EH (cell line): ENCODE measurements at places on chromosomes 11 and 22.

DNA sequence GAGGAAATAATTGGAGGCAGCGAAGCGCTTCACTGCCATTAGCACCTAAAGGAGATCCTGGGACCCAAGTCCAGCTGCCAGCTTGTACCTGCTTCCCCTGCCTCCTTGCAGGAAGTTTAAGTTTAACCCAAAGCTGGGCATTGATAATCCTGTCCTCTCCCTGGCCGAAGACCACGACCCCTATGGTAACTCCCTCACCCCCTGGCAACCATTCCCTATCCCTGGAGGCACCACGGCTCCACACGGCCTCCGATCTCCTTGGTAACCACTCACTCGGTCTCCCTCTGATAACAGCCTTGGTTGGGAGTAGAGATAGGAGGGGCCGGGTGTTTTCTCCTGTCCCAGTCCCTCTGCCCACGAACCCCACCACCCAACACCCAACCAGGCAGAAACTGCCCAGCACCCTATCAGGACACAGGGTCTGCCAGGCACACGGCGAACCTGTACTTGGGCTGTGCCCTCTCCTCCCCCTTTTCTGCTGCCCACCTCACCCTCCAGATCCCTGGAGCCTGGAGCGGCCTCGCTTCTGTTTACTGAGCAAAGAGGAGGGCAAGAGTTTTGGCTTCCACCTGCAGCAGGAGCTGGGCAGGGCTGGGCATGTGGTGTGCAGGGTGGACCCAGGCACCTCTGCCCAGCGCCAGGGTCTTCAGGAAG lies 833 bp downstream of the NHERF4 start:
- no peak for DNase-seq

- no peak for DNase-seq
These were observed 617.1 kb downstream of the BRD1 start for GRCh38 chr22:49210606-49211005.

GRCh38 chr11:113615098-113615497 lies 91.0 kb downstream of the TMPRSS5 start:
- no peak for DNase-seq

GRCh38 chr11:116118138-116118470 lies 613.9 kb upstream of the CADM1 start:
- DNase-seq = no peak

DNA sequence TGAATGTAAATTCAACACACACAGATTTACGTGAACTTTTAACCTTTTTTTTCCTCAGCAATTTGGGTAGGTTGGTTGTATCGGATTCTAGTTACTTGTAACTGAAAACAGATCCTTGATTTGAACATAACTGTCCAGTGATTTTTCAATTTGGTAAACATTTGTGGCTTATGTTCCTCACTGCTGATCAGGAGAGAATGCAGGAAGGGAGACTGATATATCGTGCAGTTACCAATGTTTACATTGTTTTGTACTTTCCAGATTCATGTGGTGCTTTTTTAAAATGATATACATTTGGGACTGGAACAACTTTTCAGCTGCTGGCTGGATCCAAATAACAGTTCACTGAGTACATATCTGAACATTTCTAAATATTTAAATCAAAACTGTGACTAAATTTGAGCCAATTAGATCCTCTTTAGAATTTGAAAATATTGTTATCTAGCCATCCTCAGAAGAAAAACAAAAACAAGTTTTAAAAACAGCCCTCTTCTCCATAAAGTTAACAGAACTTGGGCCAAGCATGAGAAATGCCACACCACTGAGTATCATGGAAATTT lies 84.3 kb upstream of the MTMR2 start:
- peak; percentile 33 for DNase-seq

GRCh38 chr11:123137431-123138224 lies 57.4 kb downstream of the CLMP start:
- DNase-seq = peak; percentile 97

GRCh38 chr11:74070723-74071492 lies 62.0 kb upstream of the UCP3 start:
- DNase-seq = peak; percentile 67

- no peak for DNase-seq
These were observed 504 bp downstream of the CFL1 start for GRCh38 chr11:65857500-65857852.

GRCh38 chr22:45762545-45763235 lies 91.1 kb downstream of the ATXN10 start:
- peak; percentile 16 for DNase-seq

- DNase-seq = peak; percentile 96
These were observed at the start of gene PICK1 for GRCh38 chr22:38056969-38057891. TSS of gene PICK1 (plus strand) at chr22:38057404. CDS start at chr22:38057810, 406 bp downstream.

GRCh38 chr11:64112771-64113461 lies 53.0 kb downstream of the MACROD1 start:
- DNase-seq = no peak

DNA sequence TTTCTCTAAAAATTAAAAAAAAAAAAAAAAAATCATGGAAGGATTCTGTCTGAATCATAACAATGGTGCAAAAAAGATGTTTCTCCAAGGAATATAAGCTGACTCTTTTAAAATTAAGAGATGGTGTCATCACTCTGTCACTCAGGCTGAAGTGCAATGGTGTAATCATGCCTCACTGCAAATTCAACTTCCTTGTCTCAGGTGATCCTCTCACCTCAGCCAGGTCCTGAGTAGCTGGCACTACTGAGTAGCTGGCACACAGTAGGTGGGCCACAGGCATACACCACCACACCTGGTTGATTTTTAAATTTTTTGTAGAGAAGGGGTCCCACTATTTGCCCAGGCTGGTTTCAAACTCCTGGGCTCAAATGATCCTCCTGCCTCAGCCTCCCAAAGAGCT lies 54.8 kb upstream of the YPEL1 start:
- no peak for DNase-seq

GRCh38 chr11:40227730-40228129 lies 1231.7 kb downstream of the LRRC4C start:
- no peak for DNase-seq

DNA sequence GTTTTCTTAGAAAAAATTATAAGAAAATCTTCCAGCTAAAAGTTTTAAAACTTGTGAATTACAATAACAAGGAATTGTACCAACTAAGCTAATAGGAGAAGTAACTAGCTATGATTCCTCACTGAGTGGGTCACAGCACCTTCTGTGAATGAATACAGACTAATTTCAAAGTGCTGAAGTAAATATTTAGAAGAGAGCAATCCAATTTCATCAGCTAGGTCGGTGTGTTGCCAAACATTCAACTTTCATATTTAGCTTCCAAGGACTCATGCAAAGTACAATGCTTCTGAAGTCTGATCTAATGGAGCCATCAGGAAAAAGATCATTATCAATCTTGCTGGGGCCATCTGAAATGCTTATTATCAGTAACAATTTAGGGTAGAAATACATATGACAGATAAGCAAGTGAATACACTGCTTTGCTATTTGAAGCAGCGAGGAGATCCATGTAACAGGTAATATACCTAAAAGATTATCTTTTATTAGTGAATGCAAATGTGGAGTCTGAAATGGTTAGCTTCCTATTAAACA lies 750.6 kb upstream of the CCDC90B start:
- DNase-seq = no peak

DNA sequence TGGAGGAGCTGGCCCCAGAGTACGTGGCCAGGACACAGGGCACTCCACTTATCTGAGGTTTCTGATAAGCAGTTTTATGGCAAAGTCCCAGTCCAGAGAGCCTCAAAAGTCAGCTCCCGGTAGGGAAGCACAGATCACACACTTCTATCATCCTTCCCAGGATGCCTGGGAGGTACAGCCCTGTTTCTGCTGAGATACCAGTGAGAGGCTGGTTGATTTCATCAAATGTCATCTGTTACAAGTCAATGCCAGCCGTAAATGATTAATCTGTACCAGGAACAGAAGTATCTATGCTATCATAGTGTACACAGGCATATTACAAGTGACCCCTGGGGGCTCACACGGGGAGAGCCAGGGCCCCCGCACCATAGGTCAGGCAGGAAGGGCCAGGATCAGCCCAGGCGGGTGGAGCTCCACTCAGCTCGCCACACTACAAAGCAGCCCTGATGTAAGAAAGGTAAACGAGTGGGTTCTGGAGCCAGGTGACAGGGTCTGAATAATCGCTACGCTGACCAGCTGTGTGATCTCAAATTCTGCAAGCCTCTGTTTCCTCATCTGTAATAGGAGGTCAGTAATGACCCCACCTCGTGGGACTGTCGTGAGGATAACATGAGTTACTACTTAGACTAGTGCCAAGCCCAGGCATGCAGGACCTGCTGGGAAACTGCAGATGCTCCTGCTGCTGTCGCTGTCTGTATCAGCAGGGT lies 17.6 kb downstream of the PLA2G6 start:
- no peak for DNase-seq

GRCh38 chr11:34407121-34407813 lies 31.5 kb upstream of the CAT start:
- DNase-seq = no peak

GRCh38 chr22:39176714-39177455 lies 24.4 kb upstream of the CBX7 start:
- DNase-seq = peak; percentile 34

DNA sequence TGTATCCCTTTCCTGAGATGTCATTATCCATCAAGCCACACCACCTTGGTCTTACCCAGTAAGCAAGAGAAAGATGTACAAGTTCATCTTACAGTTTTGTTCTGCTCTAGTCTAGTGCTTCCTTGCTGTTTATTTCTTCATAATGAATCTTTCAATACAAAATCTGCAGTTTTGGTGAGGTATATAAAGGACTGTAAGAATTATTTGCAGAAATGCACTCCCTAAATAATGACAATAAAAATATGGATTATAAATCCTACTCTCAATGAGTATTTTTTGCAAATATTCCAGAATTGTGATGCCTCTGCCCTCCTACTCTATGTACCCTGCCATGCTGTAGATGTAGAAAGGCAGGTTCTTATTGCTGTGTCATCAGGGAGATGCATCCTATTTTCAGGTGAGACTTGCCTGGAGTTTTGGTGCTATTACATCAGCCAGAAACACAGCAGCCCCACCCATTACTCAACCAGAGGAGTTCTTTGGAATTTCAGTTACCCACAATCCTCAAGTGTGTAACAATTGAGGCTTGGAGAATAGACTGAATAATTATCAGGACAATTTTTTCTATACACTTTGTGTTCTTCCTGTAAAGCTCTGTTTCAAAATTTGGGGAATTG lies at the start of gene OR10S1:
Gene OR10S1 (minus strand): TSS at position 51 of the 617 bp plus-strand sequence. CDS start 117 bp downstream, outside the sequence.
- DNase-seq = no peak

DNA sequence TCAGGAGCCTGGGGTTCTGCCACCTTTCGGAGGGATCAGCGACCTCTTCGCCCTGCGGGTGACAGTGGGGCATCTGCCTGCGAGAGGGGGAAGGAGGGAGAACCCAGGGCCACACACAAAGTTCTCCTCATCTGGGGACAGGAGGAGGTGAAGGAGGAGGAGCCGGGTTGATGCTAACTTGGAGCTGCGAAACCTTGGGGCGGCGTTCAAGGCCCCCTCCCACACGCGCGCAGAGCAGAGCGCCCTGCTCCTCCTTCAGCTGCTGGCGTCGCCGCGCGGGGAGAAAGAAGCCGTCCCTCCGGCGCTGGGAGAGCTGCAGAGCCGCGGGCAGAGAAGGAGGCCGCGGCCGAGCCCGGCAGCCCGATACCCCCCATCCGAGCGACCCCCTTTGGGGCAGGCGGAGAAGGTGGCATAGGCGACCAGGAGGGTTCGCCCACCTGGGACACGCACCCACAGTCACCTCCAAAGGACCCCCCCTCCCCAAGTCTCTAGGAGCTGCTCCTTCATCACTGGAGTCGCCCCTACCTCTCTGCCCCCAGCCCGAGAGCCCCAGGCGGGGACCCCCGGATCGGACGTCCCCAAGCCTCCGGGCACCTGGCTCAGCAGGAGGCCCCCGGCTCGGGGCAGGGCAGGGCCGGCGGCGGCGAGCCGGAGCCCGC lies at the start of gene RASD2:
Gene RASD2 (plus strand): TSS at position 237 of the 659 bp plus-strand sequence. CDS start 5,979 bp downstream, outside the sequence.
- peak; percentile 82 for DNase-seq

- no peak for DNase-seq
These were observed 118.1 kb downstream of the BARX2 start for GRCh38 chr11:129493746-129494145.

DNA sequence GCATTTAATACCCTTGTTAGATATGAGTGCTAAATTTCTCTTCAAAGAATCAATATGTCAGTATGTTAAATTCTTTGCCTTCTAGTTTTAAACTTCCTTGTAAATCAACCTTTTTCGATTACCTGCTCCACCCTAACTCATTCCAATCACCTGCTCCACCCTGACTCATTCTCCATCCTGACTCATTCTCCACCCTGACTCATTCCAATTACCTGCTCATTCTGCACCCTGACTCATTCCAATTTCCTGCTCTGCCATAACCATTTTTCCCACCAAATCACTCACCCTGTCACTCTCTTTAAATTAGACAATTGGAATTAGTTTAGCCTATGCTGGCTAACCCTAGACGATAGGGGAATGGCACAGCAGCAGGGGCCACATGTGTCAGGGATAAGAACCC lies 519.5 kb upstream of the LRRC4C start:
- DNase-seq = no peak

GRCh38 chr22:31140746-31141145 lies 438 bp upstream of the PLA2G3 start:
- no peak for DNase-seq

DNA sequence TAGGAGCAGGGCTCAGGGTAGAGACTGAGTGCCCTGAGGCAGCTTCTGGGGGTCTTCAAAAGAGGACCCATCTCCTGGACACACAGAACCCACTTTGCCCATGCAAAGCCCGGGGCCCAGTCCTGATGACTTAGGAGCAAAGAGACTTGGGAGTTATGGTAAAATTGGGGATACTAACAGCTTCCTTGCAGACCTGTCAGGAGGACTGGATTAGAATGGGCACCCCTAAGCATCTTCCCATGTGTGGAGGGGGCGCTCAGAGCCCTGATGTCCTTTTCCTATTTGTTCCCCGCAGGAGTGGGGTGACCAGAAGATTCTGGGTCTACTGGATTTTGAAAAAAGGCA lies 100.0 kb downstream of the WNT7B start:
- no peak for DNase-seq

DNA sequence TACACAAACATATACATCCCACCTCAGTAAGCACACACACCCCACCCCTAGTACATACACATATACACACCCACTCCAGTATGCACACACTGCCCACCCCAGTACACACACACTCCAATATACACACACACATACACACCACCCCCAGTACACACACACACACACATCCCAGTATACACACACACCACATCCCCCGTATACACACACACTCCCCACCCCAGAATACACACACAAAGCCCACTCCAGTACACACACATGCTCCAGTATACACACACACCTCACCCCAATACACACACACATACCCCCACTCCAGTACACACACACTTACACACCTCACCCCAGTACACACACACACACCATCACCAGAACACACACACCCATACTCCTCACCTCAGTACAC lies 7.4 kb downstream of the TECTA start:
- DNase-seq = no peak

DNA sequence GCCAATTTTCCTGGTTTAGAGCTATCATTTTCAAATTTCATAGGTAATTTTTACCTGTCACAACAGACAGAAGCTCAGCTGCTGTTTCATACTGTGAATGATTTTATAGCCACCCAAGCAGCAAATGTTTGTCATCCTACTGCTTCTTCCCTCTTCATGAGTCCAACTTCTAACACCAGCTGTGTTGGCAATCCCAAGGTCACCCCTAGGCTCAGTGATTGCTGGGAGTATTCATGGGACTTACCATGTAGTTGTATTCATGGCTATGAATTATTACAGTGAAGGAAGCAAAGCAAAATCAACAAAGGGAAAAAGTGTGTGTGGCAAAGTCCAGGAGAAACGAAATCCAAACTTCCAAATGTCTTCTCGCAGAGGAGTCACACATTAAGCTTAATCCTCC lies 28.5 kb downstream of the CUL5 start:
- no peak for DNase-seq
